ENCODE measurements at places on chromosomes 5 and 9. TPM values are rescaled to one million over a fixed set of nuclear protein-coding genes. Genes with fewer than 3 reads are reported as not detected.

GRCh38 chr9:72400866-72401265 lies 35.9 kb upstream of the ZFAND5 start:
- DNase-seq: no peak

PAX5 gene
- total RNA-seq: 18.1 TPM

GRCh38 chr9:17810728-17811571 lies 232.1 kb downstream of the SH3GL2 start:
- peak; percentile 68 for DNase-seq

INSL4 gene
- not detected for total RNA-seq

GRCh38 chr5:21765406-21765805 lies 1087.7 kb downstream of the CDH12 start:
- no peak for DNase-seq

- DNase-seq: no peak
Observed at GRCh38 chr5:67202828-67203227, 6.2 kb upstream of the CD180 start.

DNA sequence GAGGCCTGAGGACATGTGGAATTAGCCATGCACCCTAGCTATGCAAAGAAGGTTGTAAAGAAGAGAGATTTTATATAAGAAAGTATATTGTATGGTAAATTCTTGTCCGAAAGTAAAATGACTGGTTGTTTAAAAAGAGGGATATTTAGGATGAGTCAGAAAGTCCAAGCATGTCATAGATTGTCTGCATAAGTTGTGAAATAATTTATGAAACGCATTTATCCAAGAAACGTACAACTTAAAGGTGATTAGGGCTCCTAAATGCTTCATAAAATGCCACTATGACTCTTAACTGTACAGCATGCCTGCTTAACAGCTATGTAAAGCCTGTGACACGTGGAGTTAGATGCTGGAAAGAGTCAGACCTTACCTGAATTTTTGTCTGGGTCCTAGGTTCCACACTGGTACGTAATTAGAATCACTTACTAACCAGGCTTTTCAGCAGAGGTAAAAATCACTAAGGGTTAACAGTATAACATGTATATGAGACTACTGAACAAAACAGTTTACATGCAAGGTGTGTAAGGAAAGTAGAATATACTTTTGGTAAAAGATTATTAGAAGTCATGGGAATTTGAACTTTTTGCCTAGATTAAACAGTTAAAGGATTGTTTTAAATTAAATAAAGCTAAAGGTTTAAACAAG lies 37.0 kb upstream of the ARL15 start:
- no peak for DNase-seq

DNA sequence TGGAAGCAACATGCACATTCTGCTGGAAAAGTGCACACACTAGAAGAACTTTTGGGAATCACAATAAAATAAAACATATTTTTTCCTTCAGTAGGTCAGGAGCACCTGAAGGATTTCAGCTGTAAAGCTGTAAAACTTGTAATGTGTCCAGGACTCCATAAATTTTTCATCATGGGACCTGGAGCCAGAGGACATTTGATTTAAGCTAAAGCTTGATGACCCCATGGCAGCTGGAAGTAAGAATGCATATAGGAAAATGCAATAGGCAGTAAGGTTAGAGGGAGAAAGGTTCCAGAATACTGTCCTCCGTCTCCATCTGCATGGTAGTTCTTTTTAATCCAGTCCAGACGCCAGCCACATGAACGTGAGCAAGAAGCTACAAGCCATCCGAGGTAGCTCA lies 166.0 kb downstream of the ADAMTSL1 start:
- no peak for DNase-seq

GRCh38 chr9:137918331-137919094 lies 40.9 kb downstream of the CACNA1B start:
- no peak for DNase-seq

DNA sequence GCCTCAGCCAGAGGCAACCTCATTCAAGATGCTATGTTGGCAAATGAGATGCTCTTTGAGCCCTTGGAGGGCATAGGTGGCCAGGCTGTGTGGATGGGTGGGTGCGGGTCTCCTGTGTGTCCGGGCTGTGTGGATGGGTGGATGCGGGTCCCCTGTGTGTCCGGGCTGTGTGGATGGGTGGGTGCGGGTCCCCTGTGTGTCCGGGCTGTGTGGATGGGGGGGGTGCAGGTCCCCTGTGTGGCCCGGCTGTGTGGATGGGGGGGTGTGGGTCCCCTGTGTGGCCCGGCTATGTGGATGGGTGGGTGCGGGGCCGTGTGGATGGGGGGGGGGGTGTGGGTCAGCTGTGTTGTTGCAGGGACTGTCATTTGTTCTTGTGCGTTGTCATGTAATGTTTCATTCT lies 136.6 kb upstream of the COL5A1 start:
- no peak for DNase-seq
